ENCODE measurements at places on chromosomes 12 and 14.

DNA sequence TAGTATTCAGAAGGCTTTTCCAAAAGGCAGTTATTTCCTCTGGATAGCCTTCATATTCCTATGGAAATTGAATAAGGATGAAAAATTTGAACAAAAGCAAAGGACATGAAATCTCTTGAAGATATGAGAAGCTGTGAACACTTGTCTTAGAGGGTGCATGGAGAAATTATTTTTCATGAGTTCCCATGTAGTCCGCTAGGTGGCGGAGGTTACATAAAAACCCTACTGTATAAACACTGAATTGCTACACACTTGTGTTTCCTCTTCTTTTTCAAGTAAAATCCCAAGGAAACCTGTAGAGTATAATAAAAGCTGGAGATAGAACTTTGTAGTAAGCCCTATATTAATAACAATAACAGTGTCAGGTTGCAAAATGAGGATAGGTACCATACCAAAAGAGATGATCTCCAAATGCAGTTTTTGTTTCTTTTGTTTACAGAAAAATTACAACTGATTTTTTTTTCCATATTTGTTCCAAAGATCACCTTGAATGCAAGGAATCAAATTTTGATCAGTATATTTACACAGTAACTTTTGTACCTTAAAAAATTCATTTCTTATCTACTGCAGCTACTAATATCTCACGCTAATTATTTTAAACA, 37.8 kb upstream of the OR4E1 start:
- peak; percentile 30 for DNase-seq

DNA sequence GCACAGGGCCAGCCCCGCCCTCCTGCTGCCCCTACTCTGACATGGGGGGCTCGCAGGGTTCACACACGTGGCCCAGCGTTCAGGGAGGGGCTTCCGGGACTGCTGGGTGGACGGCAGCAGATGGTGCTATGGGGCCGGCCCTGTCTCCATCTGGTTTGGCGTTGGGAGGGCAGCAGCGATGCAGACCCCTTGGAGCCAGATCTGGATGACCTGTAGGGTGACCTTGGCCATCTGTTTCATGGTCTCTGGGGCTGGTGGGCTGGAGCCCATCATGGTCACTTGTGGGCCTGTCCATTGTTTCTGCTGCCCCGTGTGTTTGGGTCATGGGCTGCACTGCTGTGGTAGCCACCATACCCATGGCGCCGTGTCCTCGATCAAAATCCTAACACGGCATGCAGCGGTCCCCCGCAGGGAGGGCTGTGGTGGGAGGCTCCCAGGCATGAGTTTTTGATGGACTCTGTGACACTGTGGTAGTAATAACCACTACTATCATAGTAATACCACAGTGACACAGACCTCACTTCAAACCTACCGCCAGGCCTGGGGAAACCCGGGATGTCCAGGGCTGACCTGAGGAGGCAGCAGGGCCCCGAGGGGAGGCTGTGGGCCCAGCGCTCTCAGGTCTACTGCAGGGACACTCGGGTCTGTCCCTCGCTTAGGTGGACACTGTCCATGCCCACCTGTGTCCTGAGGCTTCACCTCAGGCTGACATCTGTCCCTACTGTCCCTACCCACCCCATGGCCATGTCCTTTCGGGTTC, 359.4 kb downstream of the TMEM121 start:
- no peak for DNase-seq

- DNase-seq, result no peak
These were observed 17.7 kb upstream of the STXBP6 start for GRCh38 chr14:25067600-25067999.

GRCh38 chr14:35331605-35332516, 39.7 kb downstream of the PSMA6 start:
- peak; percentile 17 for DNase-seq

DNA sequence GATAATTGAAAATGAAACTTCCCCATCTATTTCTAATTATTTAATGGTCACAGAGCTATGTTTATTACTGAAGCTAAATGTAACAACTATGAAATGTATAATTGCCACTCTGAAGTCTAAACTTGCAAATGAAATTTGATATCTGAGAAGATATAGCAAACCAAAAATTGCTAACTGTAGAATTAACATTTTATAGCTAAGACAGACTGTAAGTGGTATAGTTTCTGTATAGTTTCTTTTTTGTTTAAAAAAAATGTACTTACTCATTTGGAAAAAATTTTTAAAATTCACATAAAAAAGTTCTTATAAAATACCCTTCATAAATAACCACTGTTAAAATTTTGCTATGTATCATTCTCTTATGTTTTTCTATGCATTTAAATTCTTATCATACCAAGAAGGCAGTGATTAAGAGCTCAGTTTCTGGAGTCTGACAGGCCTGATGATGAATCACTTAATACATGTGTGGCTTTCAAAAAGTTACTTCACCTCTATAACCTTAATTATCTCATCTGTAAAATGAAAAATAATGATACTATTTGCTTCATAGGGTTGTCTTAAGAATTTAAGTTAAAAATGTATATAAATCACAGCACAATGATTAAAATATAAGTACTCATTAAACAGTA, 214.7 kb upstream of the GARIN2 start:
- peak; percentile 82 for DNase-seq

- DNase-seq, result no peak
These were observed 39.2 kb upstream of the BMAL2 start for GRCh38 chr12:27293463-27293862.

DNA sequence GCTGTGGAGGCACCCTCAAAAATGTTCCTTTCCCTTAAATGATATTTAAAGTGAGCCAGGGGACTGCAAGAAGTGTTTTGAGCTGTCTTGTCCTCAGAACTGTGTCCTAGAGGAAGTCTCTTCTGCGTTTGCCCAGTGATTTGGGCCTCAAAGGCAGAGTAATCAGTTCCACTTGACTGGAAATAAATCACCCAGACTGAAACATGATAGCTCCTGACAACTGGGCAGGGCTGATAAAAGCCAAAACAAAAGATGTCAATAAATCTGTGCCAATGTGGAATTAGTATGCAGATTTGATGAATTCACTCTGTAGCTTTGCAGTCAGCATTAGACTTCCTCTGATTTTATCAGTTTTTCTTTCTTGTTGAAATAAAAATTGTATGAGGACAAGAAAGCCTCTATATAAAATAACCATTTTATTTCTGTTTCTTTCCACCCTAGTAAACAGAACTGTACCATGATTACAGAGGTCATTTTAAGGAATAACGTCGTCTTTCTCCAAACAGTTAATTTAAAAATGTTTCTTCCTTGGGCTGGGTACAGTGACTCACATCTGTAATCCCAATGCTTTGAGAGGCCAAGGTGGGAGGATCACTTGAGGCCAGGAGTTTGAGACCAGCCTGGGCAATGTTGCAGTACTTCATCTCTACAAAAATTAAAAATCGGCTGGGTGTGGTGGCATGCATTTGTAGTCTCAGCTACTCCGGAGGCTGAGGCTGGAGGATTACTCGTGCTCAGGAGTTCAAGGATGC, 180.8 kb downstream of the ERC1 start:
- no peak for DNase-seq

- DNase-seq, result peak; percentile 56
These were observed 29.0 kb downstream of the DLK1 start for GRCh38 chr14:100755649-100756048.

Measured in fibroblast of skin of right biceps (primary cell).